ENCODE measurements at places on chromosomes 1 and 21.

DNA sequence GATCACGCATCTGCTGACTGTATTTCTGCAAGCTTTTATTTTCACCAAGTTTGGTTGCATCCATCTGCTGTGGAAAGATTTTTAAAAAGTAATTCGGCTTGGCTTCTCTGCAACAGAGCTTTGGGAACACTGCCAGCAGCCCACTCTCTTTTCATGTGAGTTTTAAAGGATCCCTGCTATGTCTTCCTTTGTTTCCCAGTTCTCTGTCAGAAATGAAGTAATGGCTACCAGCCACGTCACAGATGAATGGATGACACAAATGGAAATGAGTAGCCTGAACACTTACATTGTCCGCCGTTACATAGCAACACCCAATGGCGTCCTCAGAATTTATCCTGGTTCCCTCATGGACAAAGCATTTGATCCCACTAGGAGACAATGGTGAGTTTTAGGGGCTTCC is 80.6 kb upstream of the RAVER2 start:
- H3K27ac ChIP-seq: no peak overlapping the region
- no peaks in the 10 kb centered on the region for H3K36me3 ChIP-seq
- H3K4me3 ChIP-seq: no peak overlapping the region
- peaks cover 1% of the 10 kb centered on the region for H3K27me3 ChIP-seq

- H3K27me3 ChIP-seq: peaks cover 82% of the 10 kb centered on the region
- no peak overlapping the region for H3K4me3 ChIP-seq
- H3K36me3 ChIP-seq: peaks cover 3% of the 10 kb centered on the region
- H3K4me1 ChIP-seq: no peaks in the 10 kb centered on the region
- no peak for DNase-seq
- no peak overlapping the region for H3K27ac ChIP-seq
Measured at GRCh38 chr1:143652187-143652586, 319.6 kb downstream of the FAM72C start.

GRCh38 chr1:228691926-228692325 is 43.4 kb upstream of the RHOU start:
- H3K4me3 ChIP-seq: no peak overlapping the region
- peaks cover 10% of the 10 kb centered on the region for H3K4me1 ChIP-seq
- H3K27ac ChIP-seq: no peak overlapping the region
- H3K27me3 ChIP-seq: peaks cover 5% of the 10 kb centered on the region
- no peaks in the 10 kb centered on the region for H3K36me3 ChIP-seq

DNA sequence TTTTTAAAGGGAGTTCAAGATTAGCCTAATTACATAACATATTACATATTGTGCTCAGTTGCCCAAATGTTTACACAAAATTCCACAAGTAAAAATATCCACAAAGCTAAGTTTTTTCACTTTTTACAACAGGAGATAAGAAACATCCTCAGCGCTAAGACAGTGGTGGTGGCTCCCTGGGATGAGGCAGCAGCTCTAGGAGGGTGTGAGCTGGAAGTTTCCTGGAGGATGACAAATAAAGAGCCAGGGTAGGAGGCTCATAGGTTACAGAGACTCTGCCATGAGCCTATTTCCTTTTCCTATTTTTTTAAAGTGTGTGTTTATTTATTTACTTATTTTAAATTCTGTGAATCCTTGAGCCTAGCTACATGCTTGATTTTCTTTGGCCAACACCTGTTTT is 91.7 kb downstream of the COL24A1 start:
- no peaks in the 10 kb centered on the region for H3K27me3 ChIP-seq
- H3K27ac ChIP-seq: no peak overlapping the region
- no peak overlapping the region for H3K4me3 ChIP-seq
- H3K4me1 ChIP-seq: no peaks in the 10 kb centered on the region
- DNase-seq: no peak

DNA sequence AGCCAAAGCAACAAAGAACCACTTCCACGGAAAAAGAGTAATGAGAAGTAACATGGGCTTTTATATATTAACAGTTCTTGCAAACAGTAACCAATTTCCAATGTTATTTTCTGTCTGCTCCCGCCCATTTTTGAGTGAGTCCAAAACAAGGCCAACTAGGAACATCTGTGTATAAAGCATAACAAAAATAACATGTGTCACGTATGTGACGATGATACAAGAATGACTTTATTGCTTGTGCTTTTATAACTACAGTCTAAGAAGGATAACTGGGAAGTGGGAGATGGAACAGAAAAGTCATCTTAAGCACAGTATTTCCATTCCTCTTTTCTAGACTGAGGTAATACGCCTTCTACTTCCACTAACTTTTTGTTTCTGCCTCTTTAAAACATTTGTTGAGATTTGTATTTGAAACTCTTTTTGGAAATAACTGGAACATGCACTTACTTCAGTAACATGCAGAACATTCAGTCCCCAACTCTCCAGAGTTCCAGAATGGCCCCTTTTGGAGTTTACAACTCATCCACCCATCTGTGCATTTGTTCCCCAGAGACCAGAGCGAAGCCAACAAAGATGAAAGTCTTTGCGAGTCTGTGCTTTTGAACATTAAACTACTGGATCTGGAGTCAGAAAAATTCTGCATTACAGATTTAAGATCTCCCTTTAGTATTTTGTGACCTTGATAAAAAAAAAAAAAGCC is 143.0 kb upstream of the ZRANB2 start:
- DNase-seq: no peak
- H3K27me3 ChIP-seq: no peaks in the 10 kb centered on the region
- no peaks in the 10 kb centered on the region for H3K36me3 ChIP-seq
- no peak overlapping the region for H3K27ac ChIP-seq

DNA sequence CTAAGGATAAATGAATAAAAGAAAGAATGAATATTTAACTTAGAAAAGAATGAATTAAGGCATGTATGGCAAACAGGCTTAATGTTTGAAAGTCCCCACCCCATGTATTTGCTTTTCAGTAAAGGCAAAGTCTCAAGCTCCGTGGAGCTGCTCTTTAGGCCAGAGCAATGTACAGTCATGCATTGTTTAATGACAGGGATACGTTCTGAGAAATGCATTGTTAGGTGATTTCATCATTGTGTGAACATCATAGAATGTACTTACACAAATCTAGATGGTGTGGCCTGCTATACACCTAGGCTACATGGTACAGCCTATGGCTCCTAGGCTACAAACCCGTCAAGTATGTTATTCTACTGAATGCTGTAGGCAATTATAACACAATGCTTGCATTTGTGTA is 51.6 kb upstream of the SPATA6 start:
- no peak overlapping the region for H3K4me3 ChIP-seq
- H3K27ac ChIP-seq: no peak overlapping the region
- no peak for DNase-seq
- H3K4me1 ChIP-seq: no peaks in the 10 kb centered on the region

DNA sequence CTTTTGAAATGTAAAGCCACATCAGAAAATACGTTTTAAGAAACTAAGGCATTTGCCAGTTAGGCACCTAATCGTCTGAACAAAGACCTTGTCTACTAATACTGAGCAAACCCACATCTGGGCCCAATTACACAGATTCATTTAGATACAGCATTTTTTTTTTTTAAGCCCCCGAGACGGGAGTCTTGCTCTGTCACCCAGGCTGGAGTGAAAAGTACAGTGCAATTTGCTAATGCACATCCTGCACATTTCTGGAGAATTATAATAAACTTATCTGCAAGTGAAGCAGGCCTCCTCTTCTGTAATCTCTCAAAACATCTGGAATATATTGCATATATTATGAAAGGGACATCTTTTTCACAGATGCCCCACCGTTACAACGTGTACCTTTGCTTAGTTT is 3.3 kb downstream of the RSRP1 start:
- H3K27ac ChIP-seq: peak overlapping the region; percentile 70
- H3K27me3 ChIP-seq: peaks cover 3% of the 10 kb centered on the region
- peaks cover 60% of the 10 kb centered on the region for H3K4me1 ChIP-seq
- no peak for DNase-seq
- peaks cover 56% of the 10 kb centered on the region for H3K36me3 ChIP-seq
- no peak overlapping the region for H3K4me3 ChIP-seq

DNA sequence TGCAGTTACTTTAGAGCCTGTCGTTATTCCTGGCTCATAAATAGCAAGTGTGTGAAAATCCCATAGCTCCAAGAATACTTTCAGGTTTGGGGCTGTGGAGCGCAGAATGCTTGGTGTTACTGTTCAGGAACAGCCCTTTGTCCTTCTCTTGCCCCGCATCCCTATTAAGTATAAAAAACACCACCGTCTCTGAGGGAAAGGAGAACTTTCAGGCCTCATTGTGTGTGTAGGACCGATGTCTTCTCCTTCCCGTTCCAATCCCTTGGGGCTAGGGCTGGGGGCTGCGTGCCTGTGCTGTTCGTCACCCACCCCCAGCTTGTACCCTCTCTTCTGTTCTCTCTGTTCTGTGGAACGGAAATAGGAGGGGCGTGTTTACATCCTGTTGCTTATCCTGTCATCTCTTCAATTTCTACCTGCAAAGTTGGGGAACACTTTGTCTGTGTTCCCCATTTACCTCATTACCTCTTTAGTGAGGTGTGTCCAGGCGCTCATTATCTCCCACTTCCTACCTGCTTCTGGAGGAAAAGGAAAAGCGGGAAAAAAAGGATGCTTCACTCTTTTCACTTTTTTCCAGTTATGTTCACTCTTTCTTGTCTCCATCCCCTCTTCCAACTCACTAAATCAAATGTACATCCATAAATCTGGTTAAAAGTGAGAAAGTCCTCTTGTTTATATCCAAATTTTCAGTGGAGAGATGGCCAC is 788 bp upstream of the TXNIP start:
- peak; percentile 69 for DNase-seq
- peaks cover 38% of the 10 kb centered on the region for H3K36me3 ChIP-seq

- H3K4me1 ChIP-seq: no peaks in the 10 kb centered on the region
- H3K27ac ChIP-seq: no peak overlapping the region
- no peaks in the 10 kb centered on the region for H3K27me3 ChIP-seq
- no peak for DNase-seq
- no peaks in the 10 kb centered on the region for H3K36me3 ChIP-seq
Measured at GRCh38 chr1:176692431-176692830, 229.5 kb downstream of the PAPPA2 start.

DNA sequence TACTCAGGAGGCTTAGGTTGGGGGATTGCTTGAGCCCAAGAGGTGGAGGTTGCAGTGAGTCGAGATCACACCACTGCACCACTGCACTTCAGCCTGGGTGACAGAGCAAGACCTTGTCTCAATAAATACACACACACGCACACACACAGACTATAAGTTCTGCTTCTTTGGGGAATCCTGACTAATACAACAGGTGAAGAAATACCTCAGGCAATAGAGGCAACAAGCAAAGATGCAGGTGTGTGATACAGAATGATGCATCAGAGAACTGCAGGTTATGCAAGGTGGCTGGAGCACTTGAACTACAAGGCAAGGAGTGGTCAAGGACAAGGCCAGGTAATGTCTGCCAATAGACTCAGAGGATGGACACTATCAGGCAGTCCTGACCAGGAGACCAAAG is 117.6 kb upstream of the ZNF678 start:
- no peak overlapping the region for H3K27ac ChIP-seq
- no peaks in the 10 kb centered on the region for H3K4me1 ChIP-seq
- no peak overlapping the region for H3K4me3 ChIP-seq
- no peak for DNase-seq
- H3K36me3 ChIP-seq: no peaks in the 10 kb centered on the region

DNA sequence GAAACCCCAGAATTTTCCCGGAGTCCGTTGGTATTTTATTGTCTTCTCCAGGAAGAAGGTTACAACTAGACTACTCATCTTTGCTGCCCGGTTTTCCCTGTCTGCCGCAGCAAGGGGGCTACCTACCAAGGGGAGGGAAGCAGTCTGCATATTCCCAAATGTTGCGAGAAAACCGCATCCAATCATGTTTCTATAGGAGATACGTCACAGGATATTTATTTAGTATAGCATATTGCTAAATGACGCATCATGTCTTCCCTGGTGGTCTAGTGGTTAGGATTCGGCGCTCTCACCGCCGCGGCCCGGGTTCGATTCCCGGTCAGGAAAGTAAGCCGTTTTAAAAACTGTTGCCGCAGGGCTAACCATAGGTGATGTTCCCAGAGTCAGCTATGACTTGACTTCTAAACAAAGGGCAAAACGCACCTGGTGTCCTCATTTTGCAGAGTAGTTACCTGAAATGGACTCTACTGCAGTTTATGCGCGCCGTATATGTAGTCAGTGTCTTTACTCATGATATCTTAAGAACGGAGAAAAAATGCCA is 15.2 kb upstream of the ZNF692 start:
- peak overlapping the region; percentile 91 for H3K4me3 ChIP-seq
- H3K27me3 ChIP-seq: peaks cover 8% of the 10 kb centered on the region
- peak overlapping the region; percentile 92 for H3K27ac ChIP-seq
- peaks cover 24% of the 10 kb centered on the region for H3K4me1 ChIP-seq
- peaks cover 10% of the 10 kb centered on the region for H3K36me3 ChIP-seq
- peak; percentile 89 for DNase-seq

GRCh38 chr21:20215959-20216358 is 782.2 kb upstream of the NCAM2 start:
- H3K27me3 ChIP-seq: no peaks in the 10 kb centered on the region
- H3K4me1 ChIP-seq: no peaks in the 10 kb centered on the region
- H3K4me3 ChIP-seq: no peak overlapping the region

- no peaks in the 10 kb centered on the region for H3K36me3 ChIP-seq
- no peaks in the 10 kb centered on the region for H3K4me1 ChIP-seq
- peaks cover 2% of the 10 kb centered on the region for H3K27me3 ChIP-seq
- H3K27ac ChIP-seq: no peak overlapping the region
- DNase-seq: no peak
- H3K4me3 ChIP-seq: no peak overlapping the region
Measured at GRCh38 chr1:16183765-16184556, 28.1 kb upstream of the EPHA2 start.

DNA sequence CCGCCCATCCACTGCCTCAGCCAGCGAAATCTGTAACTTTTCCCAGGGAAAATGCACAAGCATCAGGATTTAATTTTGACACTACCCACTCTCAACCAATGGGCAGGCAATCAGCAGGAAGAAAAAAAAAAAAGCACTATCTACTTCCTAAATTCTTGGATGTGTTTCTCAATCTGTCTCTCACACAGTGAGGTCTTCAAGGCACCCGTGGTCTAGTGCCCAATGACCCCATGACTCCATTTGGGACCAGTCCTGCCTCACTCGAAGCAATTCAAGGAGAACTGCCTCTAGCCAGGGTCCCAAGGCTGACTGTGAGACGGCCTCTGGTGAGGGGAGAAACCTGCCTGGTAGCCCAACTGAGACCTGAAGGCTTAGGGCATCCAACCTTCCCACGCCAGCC is 35.9 kb downstream of the CSF1 start:
- H3K4me3 ChIP-seq: no peak overlapping the region
- H3K27me3 ChIP-seq: peaks cover 2% of the 10 kb centered on the region
- peaks cover 9% of the 10 kb centered on the region for H3K4me1 ChIP-seq
- no peak for DNase-seq

DNA sequence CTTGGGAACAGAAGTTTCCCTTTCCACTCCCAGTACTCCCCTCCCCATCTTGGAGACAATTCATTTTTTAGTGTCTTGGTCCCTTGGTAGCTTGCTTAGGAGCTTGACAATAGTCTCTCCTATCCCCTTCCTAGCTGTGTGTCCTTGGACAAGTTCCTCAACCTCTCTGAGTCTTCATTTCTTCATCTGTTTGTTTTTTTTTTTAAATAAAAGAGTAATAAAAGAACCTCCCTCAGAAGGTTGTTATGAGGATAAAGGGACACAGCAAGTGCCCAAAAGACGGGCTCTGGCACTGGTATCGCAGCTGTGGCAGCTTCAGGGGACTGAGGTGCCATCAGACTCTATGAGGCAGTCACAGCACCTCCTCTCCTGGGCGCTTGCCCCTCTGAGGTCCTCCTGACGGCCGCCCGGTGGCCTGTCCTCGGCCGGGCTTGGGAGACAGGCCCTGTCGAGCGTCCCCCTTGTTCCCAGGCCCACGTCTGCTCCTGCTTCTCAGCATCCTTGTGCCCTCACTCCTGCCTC is 689.2 kb downstream of the MATN1 start:
- no peak overlapping the region for H3K27ac ChIP-seq
- peaks cover 11% of the 10 kb centered on the region for H3K27me3 ChIP-seq
- no peak overlapping the region for H3K4me3 ChIP-seq
- no peaks in the 10 kb centered on the region for H3K4me1 ChIP-seq
